ENCODE measurements at places on chromosomes 7 and 10.

GRCh38 chr10:127198307-127198706 is 1.9 kb upstream of the INSYN2A start:
- no peak for DNase-seq

GRCh38 chr10:102152545-102152890 is 329 bp downstream of the NOLC1 start:
- no peak for DNase-seq

DNA sequence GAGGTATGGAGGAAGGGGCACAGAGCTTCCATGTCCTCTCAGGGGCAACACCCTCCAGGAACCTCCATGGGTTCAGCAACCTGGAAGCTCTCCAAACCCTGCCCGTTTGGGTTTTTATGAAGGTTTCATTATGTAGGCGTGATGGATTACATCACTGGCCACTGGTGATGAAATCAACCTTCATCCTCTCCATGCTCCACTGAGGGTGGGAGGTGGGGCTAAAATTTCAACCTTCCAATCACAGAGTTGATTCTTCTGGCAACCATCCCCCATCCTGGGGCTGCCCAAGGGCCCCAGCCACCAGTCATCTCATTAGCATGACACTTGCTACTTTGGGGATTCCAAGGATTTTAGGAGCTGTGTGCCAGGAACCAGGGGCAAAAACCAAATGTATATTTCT is 90.1 kb downstream of the TEX36 start:
- DNase-seq, result no peak

- DNase-seq, result peak; percentile 57
These were observed 88.7 kb downstream of the PHYHIPL start for GRCh38 chr10:59265141-59265540.

DNA sequence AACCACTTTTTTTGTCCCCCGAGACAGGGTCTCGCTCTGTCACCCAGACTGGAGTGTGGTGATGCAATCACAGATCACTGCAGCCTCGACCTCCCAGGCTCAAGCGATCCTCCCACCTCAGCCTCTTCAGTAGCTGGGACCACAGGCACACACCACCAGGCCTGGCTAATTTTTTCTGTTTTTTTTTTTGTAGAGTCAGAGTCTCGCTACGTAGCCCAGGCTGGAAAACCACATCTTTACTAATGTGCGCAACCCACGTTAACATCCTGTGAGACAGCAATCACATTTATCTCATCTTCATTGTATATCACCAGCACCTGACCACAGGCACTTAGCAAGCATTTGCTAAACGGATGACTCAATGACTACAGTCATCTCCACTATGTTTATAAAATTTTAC is 77.8 kb upstream of the ATP6V0A4 start:
- no peak for DNase-seq

GRCh38 chr7:80588591-80588990 is 49.9 kb upstream of the CD36 start:
- DNase-seq, result no peak

- DNase-seq, result no peak
These were observed 307.6 kb downstream of the GFRA1 start for GRCh38 chr10:115965376-115965775.

GRCh38 chr10:12348294-12348869 is 965 bp upstream of the CAMK1D start:
- no peak for DNase-seq

- DNase-seq, result peak; percentile 66
These were observed at the start of gene MICALL2 for GRCh38 chr7:1458683-1459511. Gene MICALL2 (minus strand): TSS chr7:1459470. CDS start chr7:1459326, 144 bp downstream.

DNA sequence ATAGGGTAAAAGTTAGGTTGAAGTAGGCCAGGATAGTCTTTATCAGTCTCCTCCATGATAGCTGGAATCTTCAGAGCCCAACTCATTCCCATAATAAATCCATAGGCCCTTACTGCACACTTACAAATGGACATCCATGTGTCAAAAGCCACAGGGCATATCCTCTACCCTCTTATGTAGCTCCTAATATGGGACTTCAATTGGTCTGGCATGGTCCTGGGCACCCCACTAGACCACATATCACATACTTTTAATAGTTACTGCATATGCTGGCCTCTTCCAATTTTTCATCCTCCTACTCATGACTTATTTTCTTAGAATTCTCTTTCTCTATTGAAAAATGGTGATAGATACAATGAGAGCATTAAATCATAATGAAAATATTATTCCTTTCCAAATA is 169.3 kb downstream of the MAGI2 start:
- no peak for DNase-seq

GRCh38 chr7:22329816-22330524 is 27.0 kb downstream of the RAPGEF5 start:
- no peak for DNase-seq

- DNase-seq, result no peak
These were observed 29.4 kb upstream of the MBL2 start for GRCh38 chr10:52801947-52802346.

GRCh38 chr10:74103560-74104258 is 46.9 kb downstream of the AP3M1 start:
- DNase-seq, result no peak

Data from ecto neural progenitor cell (in vitro differentiated cells).